Activated T-cell treated with anti-CD3 and anti-CD28 coated beads, Interleukin-2, amount 50 U/mL, for 24 hours (primary cell): ENCODE measurements at places on chromosomes 12 and 14.

DNA sequence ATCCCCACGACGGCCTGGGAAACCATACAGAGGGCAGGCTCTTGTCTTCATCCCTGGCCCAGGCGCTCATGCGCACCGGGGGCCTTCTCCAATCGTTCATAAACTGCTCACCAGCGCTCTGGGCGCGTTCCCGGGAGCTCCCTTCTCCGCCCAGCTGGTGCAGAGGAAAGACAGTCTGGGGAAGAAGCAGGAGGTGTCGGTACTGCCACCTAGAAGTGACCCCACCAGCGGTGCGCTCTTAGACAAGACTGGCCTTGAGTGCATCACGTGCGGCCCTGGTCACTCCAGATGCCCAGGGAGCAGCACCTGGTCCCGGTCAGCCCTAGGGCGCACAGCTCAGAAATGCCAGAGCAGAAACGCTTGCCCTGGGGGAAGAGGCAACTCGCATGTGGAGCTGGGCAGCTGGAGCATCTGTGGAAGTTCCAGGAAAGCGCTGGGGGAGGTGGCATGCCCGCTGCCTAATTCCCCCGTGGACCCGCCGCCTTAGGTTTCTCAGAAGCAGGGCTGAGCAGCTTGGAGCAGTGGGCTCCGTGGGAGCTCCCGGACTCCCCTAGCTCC lies 2.5 kb downstream of the GSC start:
- DNase-seq = no peak

- no peak for DNase-seq
Measured at GRCh38 chr12:73277971-73278370, 1005.8 kb downstream of the TRHDE start.

DNA sequence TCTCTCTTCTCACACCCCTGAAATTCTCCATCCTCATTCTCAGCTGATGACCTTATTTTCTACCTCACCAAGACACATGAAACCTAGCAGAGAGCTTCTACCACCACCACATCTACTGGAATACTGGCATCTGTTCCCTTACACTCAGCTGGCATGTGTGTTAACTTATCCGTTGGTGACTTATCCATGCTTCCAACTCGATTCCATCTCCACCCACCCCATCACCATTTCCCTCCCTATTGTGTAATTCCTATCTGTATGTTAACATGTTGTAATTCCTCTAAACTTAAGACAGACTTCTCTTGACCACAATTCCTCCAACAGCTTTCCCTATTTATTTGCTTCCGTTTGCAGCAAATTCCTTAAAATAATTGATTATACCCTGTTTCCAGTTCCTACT lies 15.4 kb downstream of the C1S start:
- DNase-seq = no peak

DNA sequence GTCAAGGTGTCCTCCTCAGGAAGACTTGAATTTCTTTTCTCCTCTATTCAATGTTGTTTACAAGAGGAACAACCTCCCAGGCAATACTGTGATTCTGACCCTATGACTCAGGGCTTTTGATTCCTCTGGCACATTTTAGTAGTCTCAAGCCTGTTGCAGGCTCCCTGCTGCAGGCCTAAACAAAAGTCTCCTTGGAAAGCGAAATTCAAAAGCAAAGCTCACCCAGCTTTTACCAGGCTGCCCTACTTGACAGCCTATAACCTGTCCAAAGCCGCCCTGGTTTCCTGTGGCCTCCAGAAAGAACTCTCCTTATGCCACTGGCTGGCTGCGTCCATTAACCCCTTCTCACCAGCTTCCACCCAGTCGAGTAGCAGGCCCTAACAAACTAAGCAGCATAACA lies 11.6 kb downstream of the FGD6 start:
- DNase-seq = no peak

DNA sequence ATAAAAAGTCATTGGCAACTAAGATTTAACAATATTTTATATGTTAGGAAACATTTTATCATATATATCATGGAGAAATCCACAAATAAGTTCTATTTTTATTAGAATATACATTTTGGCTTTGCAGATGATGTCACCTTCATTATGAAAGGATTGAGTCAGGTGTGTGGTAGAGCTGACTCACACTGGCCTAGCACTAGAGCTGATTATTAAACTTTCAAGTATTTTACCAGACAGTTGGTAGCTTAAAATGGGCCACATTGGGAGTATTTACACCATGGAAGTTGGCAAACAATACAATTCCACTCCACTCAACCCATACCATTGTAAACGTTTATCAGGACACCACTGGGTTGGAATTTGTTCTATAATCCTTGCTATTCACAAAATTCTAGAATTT lies 1036.6 kb downstream of the TRHDE start:
- DNase-seq = no peak

DNA sequence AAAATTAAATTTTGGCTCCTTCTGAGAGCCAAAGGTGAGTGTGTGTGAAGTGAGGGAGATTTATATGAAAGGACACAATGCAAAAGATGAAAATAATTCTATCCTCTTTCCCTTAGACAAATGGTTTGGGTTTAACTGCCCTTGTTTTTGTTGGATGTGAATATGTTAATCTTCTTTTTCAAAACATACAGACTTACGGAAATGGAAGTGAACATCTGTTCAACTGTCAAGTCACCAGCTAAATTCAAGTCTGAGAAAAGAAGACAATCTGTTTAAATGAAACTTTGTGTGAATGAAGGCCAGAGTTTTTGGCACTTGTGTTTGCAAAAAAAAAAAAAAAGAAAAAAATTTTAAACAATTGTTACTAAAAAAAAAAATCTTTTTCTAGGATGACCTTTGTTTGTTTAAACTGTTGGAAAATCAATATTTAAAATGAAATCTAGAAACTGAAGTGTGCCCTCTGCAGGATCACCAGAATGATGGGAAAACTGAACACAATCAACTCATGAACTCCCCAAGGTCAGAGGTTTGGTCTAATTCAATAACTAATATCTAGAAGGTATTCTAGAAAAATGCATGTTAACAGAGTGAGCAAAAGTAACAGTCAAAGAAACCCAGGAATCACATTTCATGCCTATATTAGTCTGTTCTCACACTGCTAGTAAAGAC lies 448.8 kb downstream of the FLRT2 start:
- DNase-seq = no peak

DNA sequence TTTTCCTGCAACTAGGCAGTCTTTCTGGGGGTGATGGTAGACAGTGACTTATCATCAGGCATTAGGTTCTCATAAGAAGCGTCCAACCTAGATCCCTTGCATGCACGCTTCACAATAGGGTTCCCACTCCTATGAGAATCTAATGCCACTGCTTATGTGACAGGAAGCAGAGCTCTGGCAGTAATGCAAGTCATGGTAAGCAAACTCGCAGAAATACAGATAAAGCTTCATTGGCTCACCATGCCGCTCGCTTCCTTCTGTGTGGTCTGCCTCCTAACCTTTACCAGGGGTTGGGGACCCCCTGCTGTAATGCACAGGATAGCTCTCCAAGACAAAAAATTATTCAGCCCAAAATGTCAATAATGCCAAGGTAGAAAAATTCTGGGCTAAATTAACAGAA lies 864.2 kb downstream of the TRHDE start:
- no peak for DNase-seq

- DNase-seq = no peak
Measured at GRCh38 chr14:51028851-51029754, 65.8 kb downstream of the TRIM9 start.

DNA sequence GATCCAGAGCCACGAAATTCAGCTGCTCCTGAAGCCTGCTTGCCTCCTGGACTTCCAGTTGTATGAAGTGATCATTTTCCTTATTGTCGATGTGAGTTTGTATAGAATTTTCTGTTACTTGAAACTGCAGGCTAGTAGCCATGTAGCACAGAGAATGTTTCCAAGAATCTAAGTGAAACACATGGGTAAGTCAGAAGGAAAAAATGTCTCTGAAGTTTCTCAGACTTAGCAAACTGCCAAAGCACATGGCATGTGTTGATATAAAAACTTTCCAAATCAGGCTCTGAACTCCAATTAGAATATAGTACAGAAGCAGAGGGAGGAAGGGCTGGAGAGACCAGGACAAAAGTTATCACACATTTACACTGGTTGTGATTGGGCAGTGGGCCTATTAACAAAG lies 9.8 kb upstream of the PCNX1 start:
- DNase-seq = no peak

- DNase-seq = no peak
Measured at GRCh38 chr14:55721353-55721752, 141.3 kb downstream of the KTN1 start.

DNA sequence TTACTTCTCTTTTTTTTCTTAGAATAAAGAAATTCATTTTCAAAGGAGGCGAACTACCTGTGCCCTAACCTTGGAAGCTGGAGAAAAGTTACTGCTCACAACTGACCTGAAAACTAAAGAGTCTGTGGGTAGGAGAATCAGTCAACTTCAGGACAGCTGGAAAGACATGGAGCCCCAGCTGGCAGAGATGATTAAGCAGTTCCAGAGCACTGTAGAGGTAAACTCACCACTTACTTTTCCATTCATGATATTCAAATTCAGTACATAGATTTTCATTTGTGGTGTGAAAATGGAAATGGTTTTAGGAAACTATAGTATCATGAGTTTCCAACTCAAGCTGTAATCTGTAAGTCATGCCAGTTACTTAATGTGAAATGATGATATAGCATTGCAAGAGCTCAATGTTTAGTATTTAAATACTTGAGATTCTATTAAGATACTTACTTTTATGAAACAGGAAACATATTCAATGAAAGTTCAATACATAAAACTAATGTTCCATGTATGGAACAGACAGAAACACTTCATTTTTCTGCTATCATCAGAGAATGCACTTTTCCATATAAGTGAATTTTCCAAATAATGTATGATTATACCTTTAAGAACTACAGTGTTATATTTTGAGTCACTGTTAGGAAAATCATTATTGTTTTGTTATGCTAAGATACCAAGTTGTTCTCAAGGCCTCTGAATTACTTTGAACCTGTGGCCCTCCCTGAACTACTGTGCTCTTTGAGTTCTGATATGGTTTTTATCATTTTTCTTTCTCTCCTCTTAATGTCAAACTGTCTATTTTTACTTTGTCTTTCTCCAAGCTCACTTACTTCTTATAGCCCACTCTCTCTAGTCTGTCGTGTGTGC lies 119.0 kb downstream of the ESR2 start:
- DNase-seq = no peak

GRCh38 chr12:93944911-93945310 lies 203.5 kb upstream of the PLXNC1 start:
- no peak for DNase-seq

DNA sequence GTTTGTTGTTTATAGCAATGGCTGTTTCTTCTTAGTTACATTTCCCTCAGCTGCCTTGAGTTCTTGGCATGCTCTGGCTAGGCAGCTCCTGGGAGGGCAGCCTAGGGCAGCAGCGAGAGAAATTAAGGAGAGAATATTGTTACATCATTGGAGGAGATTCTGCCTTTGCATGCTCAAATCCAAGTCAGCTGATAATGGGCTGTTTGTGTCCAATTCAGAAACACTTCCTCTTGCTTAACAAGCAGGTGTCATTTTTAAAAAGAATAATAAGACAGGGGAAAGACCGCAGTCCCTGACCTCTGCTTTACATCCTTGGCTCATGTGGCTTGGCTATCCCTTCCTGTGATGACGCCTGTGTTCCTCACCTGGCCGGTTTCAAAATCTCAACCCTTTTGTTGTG lies 76.9 kb downstream of the ESR2 start:
- DNase-seq = no peak

- no peak for DNase-seq
Measured at GRCh38 chr12:25107920-25108319, 87.0 kb downstream of the DNAI7 start.

- DNase-seq = no peak
Measured at GRCh38 chr12:130133851-130134562, 28.3 kb upstream of the FZD10 start.

- DNase-seq = no peak
Measured at GRCh38 chr14:62301911-62302310, 539.7 kb downstream of the SNAPC1 start.

GRCh38 chr14:104293851-104294627 lies 155.7 kb downstream of the KIF26A start:
- DNase-seq = no peak

GRCh38 chr12:53932915-53933314 lies 5.7 kb upstream of the HOXC13 start:
- DNase-seq = no peak

GRCh38 chr14:23916004-23916403 lies 37.6 kb upstream of the DHRS4 start:
- DNase-seq = no peak

DNA sequence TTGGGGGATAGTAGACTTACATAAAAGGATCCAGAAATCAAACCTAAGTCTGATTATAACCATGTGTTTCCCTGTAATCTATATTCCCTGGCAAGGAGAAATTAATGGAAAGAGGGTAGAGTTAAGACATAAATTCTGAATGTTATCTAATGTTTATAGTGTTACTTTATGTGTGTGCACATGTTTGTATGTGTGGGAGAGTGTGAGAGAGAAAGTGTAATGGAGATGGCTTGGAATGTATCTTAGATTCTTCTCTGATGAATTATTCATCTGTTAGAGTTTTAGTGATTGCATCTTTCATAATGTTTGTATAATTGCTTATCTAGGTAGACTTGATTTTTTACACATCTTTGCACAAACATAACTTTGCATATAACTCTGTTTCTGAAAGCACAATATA lies 490.9 kb downstream of the FLRT2 start:
- DNase-seq = no peak

DNA sequence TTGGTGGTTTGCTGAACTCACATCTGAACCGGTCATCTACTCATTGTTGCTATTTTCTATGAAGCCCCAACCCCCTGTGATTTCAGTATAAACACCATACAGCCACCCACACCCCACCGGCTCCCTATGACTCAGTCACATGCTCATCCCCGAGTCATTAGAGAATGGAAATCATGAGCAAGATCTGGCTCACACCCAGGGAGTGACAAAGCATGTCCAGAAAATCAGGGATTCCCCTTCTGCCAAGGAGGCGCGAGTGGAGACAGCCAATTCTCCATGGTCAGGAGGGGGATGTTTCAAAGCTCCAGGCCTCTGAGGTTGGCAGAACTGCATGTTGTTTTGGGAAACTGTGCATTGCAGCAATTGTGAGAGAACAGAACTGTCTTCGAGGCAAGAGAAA lies 657.5 kb upstream of the TBX3 start:
- no peak for DNase-seq

DNA sequence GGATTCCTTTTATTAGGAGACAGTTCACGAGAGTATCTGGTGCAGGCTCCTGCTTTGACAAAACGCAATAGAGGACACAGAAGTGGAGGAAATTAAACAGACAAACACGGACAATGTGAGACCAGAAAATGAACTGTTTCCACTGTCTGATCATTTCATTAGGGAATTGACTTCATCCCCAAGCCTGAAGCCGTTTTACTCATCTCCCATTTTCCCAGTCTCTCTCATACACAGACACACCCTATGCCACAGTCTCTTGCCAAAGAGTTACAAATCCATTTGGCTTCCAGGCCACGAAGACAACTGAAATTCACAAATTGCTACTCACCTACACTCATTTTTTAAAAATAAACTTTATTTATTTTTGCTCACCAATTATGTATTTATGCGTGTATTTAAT lies 1087.8 kb upstream of the TMEM132C start:
- DNase-seq = no peak

DNA sequence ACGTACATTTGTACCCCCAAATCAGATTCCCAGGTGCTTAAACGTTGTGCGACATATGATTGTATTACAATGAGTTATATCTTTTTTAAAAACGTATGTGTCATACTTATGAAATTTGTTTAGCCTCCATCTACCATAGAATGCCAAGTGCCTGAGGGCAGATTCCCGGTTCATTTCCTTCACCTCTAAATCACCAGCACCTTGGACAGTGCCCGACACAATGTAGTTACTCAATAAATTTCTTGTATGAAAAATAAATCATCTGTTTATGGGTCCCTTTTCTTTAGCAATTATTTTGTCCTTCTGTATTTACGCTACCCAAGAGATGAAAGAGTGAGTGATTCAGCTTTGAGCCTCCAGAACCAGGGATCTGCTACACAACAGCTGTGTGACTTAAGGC lies 157.4 kb downstream of the TBX5 start:
- DNase-seq = no peak
